ENCODE measurements at places on chromosomes 12 and 14.

- no peak for DNase-seq
These were observed 40.5 kb downstream of the PRMT8 start for GRCh38 chr12:3531496-3531895.

DNA sequence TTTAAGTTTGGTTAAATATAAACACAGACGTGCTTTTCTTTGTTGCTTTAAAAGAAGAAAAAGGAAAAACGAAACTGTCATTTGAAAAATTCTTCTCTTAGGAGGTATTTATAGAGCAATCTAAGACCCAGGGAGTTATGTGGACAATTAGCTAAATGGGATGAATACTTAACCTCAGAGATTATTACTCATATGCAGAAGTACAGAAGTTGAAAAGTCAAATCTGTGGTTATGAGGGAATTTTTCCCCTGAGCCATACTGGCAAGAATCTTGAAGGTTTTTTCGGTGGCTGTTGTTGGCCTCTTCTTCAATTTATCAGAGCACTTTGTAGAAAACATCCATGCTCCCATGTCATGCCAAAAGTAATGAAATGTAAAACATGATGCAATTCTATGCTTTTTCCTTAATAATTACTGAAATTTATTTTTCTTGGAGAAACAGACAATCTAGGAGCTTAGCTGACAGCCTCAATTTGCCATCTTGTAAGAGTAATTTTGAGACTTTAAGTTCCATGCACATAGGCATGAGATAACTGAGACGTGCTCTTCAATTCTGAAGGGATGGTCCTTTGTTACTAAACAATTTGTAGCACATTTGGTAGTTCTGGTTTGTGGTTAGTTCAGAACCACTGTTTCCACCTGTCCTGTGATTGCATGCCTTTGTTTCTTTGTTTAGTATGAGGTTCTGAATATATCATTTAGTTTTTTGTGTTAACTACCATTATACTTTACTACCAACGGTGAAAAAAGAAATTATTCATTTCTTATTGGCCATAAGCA is 126.6 kb downstream of the BCAT1 start:
- DNase-seq = no peak

DNA sequence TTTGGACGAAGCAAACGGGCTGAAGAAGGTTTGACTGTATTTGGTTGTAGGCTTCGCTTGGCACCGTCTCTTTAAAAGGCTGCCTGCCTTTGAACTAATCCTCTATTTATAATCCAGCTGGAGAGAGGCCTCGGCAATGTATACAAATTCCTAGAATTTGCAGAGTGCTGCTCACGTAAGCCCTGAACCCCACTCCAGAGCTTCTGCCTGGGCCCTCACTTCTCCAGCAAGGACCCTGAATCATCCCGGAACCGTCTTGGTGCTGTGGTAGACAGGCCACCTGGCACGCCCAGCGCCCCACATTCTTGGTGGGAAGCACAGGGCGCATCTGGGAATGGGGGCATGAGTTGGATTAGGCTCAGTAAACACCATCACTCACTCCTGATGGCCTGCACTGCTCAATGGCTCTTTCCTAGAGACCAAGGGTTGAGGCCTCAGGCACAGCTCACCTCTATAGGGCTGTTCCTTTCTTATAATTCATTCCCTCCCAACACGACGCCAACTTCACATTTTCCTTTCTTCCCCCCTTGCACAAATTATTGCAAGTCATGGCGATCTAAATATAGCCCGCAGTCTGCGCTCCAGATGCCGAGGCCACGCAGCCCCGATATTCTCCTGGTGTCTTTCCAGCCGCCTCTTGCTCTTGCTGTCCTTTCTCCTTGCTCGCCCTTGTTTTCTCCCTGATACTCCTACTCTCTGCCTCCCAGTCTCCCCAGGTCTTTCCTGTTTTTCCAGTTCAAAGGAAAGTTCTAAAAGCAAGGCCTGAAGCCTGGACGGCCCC is 141.0 kb downstream of the ZFP36L1 start:
- DNase-seq = no peak

DNA sequence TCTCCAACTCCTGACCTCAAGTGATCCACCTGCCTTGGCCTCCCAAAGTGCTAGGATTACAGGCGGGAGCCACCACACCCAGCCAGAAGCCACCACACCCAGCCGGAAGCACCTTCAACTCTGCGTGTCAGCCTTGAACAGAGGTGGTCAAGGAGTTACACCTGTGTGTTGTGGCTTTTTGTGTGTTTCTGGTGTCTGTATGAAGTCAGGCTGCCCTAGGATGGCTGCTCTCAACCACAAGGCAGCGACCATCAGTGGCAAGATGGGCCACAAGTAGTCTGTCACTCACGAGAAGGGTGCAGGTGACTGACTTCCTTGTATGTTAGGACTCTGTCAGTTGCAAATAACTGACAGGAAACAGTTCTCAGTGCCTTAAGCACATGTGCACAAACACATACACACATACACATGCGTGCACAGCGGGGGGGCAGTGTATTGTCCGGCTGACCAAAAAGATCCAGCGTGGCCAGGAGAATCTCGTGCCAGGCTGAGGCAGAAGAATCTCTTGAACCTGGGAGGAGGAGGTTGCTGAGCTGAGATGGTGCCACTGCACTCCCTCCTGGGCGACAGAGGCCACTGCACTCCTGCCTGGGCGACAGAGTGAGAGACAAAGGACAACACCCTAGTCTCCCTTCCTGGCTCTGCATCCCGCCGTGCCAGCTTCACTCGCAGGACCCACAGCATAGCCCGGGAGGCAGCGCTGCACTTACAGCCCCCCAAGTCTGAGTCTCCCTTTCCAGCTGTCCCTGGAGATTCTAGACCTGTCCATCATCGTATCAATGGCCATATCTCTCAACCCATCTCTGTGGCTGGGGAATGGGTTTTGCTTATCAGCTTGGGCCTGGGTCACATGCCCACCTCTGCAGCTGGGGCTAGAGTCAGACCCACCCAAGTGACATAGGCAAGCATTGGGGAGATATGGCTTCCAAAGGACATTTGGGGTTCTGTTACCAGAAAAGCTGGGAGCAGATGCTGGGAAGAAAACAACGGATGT is 13.7 kb downstream of the P2RX4 start:
- DNase-seq = no peak

DNA sequence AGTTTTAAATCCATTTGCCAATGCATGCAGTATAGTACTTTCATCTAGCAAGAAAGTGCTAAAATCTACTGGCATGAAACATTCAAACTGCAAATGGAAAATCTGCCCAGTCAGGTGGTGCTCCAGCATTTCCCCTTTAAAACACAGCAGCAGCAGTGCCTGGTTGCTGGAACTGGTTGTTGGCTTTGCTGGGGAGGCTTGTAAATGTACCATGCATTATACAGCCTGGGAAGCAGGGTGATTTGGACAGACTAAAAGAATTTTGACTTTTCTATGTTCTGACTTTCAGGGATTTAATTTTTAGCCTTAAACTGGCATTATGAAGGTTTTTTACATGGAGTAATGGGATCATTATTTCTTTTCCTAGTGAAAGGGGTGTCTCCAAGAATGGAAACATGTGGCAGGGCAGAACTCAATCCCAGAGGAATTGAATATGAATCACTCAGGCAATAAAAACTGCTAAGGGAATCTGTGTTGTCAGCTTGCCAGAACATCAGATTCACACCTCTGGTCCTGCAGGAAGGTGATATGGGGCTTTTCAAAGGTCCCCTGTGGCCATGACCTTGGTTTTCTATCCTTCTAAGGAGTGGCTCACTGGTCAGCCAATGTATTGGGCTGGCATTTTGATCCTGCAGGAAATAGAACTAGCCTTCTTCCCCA is 9.0 kb upstream of the PAX9 start:
- DNase-seq = no peak

- DNase-seq = no peak
These were observed 13.5 kb downstream of the PSMA6 start for GRCh38 chr14:35305633-35306032.

- DNase-seq = no peak
These were observed 9.6 kb downstream of the CBX5 start for GRCh38 chr12:54270345-54270744.

DNA sequence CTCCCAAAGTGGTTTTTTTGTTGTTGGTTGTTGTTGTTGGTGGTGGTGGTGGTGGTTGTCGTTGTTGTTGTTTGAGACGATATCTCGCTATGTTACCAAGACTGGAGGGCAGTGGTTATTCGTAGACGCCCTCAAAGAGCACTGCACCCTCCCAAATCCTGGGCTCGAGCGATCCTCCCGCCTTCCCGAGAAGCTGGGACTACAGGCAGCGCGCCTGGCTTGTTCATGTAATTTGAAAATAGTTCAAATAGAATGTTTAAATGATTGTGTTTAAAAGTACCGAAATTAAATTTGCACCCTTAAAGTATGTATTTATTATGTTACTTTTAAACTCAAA is 439 bp upstream of the ANAPC5 start:
- DNase-seq = no peak

DNA sequence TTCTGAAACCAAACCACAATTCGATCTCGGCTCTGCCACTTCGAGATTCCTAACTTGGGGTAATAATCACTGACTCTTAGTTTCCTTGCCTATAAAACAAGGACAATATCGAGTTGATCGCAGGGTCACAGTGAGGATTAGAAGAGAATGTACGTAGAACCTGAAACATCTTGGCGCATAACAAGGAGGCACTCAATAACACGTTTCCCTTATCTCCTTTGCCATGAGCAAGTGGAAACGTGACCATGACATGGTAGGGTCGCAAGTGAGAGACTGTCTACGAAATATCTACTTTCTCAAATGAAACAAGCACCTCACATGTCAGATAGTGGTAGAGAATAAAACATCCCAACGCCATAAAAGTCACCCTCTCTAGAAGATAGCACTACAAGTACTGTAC is 2.3 kb downstream of the DICER1 start:
- DNase-seq = no peak

- no peak for DNase-seq
These were observed 57.0 kb downstream of the SLC25A21 start for GRCh38 chr14:37115406-37115805.

GRCh38 chr12:64950711-64951298 is 126.4 kb downstream of the TBC1D30 start:
- no peak for DNase-seq

DNA sequence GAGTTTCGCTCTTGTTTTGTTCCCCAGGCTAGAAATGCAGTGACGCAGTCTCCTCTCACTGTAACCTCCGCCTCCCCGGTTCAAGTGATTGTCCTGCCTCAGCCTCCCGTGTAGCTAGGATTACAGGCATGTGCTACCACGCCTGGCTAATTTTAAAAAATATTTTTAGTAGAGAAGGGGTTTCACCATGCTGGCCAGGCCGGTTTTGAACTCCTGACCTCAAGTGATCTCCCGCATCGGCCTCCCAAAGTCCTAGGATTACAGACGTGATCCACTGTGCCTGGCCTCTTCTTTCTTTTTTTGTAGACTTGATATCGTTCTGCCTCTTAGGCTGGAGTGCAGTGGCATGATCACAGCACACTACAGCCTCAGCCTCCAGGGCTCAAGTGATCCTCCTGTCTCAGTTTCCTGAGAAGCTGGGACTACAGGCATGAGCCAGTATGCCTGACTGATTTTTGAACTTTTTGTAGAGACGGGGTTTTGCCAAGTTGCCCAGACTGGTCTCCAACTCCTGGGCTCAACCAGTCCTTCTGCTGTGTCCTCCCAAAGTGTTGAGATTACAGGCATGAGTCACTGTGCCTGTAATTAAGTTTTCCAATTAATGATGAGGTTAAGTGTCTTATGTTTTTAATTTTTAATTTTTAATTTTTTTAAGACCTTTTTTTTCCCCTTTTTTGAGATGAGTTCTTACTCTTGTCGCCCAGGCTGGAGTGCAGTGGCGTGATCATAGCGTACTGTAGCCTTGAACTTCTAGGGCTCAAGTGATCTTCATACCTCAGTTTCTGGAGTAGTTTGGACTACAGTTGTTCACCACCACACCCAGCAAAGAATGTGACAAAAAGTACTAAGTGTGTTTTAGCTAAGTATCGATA is 10.2 kb downstream of the RCOR1 start:
- no peak for DNase-seq

DNA sequence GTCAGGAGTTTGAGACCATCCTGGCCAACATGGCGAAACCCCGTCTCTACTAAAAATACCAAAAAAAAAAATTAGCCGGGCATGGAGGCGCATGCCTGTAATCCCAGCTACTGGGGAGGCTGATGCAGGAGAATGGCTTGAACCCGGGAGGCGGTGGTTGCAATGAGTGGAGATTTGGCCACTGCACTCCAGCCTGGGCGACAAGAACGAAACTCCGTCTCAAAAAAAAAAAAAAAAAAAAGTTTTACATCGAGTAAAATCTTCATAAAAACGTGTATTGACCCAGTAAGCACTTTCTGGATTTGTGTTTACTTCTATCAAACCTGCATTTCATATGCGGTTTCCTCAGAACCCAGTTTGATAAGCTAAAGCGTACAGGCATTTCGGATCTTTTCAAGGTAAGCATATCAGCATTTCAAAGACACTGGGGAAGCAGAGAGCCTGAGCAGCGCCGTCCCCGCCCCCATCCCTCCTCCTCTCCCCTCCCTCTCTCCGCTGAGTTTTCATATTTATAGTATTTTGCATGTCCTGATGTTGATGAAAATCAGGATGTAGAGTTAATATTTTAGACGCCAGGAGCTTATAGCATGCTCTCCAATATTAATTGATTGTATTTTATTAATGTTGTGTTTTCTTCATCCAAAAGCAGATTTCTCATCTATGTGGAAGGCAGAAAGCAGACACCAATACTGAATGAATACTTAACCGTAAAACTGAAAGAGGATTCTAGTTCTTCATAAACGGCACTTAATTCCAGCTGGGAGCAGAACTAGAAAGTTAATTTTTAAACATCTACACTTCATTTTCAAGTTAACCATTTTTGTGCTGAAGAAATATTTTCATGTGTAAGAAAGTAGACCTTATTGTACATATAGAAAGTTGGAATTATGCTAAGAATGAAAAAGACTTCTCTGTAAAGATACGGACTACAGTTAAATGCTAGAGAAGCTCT is 9.2 kb upstream of the HIP1R start:
- no peak for DNase-seq

- DNase-seq = no peak
These were observed 60.5 kb downstream of the GPATCH2L start for GRCh38 chr14:76212242-76212641.

DNA sequence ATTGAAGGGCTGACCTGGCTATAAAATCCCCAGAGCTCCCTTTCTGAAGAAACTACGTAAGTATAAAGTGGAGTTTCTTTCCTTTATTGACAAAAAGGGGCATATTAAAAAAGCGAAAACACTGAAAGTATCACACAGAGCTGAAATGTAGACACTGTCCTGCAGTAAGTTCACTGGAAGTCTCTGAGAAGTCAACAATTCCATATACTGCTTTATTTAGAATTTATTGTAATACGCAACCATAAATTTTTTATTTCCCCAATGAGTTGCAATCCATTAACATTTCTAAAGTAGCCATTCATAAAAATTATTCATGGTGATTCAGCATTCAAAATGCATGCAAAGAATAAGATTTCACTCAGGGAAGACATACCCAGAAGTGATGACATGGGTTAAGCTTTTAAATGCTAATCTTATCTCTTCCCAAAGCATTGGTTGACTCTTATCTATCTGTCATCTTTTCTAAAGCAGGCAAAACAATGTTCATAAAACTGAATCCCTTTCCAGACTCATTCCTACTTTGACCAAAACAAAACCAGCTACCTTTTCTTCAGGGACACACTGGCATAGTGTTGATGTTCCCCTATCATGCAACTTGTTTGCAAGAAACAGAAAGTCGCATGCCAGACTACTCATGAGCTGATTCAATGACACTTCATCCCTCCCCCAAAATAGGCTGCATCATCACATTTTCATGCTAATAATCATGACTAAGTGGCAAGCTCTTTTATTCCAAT is 17.3 kb downstream of the KITLG start:
- no peak for DNase-seq
